ENCODE measurements at places on chromosomes 1 and 21. TPM values are rescaled to one million over a fixed set of nuclear protein-coding genes. Genes with fewer than 3 reads are reported as not detected.

The GJA4 gene
- polyA plus RNA-seq: not detected

The ERRFI1 gene
- 3.8 TPM for polyA plus RNA-seq

The EPHA10 gene
- polyA plus RNA-seq: 0.94 TPM

The INSRR gene
- polyA plus RNA-seq: not detected

The S100B gene
- 0.24 TPM for polyA plus RNA-seq

The FTCD gene
- 1.1 TPM for polyA plus RNA-seq

The RIMS3 gene
- polyA plus RNA-seq: 0.78 TPM

The PRRX1 gene
- polyA plus RNA-seq: not detected

DNA sequence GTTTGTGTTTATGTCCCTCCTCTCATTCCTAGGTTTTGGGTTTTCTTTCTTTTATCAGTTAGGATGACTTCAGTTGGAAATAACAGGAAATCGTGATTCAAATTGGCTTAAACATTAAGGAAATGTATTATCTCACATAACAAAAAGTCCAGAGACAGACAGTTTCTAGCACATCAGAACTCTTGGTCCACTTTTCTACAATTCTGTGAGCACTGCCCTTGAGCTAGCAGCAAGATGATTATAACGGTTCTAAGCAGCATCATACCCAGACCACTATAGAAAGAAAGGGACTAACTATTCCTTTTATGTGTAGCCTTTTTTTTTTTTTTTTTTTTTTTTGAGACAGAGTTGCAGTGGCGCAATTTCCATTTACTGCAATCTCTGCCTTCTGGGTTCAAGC lies 18.9 kb downstream of the FCGR2B start:
- H3K36me3 ChIP-seq: peaks cover 6% of the 10 kb centered on the region
- H3K27me3 ChIP-seq: no peaks in the 10 kb centered on the region
- H3K4me3 ChIP-seq: no peak overlapping the region
- no peaks in the 10 kb centered on the region for H3K4me1 ChIP-seq
- no peak overlapping the region for H3K27ac ChIP-seq

DNA sequence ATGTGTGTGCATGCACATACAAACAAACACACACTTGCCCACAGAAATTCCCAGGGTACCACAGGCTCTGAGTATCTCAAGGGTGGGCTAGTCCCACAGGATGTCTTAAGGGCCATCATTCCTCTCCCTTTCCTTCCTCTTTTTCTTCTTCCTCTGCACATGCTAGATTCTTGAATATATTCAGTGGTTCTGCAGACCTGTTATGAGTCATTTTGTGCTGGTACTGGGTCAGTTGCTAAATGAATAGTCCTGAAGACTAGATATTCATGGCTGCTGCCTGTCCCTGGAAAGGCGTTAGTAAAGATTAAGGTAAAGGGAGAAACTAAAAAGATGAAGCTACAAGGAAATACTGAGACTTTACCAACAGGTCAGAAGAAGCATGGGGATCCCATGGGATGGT lies 256.7 kb upstream of the KIAA0040 start:
- no peak overlapping the region for H3K27ac ChIP-seq
- no peaks in the 10 kb centered on the region for H3K36me3 ChIP-seq
- H3K4me1 ChIP-seq: no peaks in the 10 kb centered on the region
- no peak for DNase-seq
- H3K4me3 ChIP-seq: no peak overlapping the region

GRCh38 chr1:93715529-93716126 lies 34.0 kb upstream of the BCAR3 start:
- peaks cover 4% of the 10 kb centered on the region for H3K4me1 ChIP-seq
- H3K27me3 ChIP-seq: no peaks in the 10 kb centered on the region
- no peak overlapping the region for H3K27ac ChIP-seq

GRCh38 chr1:221778535-221779142 lies 36.8 kb upstream of the DUSP10 start:
- H3K27ac ChIP-seq: peak overlapping the region; percentile 88
- H3K36me3 ChIP-seq: no peaks in the 10 kb centered on the region
- H3K4me3 ChIP-seq: no peak overlapping the region
- peak; percentile 83 for DNase-seq
- H3K27me3 ChIP-seq: no peaks in the 10 kb centered on the region

DNA sequence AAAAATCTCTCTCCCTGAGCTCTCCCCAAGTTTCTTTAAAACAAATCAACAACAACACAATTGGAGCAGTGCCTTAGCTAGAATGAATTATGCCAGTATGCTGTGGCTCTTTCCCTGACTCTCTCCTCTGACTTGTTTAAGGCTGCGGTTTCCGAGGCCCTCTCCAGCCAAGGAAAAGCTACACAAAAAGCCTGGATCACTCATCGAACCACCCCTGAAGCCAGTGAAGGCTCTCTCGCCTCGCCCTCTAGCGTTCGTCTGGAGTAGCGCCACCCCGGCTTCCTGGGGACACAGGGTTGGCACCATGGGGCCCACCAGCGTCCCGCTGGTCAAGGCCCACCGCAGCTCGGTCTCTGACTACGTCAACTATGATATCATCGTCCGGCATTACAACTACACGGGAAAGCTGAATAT lies 1.9 kb downstream of the S1PR1 start:
- no peaks in the 10 kb centered on the region for H3K36me3 ChIP-seq
- DNase-seq: peak; percentile 83
- H3K27me3 ChIP-seq: no peaks in the 10 kb centered on the region

GRCh38 chr1:6834366-6834765 lies 49.1 kb downstream of the CAMTA1 start:
- H3K27ac ChIP-seq: no peak overlapping the region
- H3K4me3 ChIP-seq: no peak overlapping the region
- no peak for DNase-seq

DNA sequence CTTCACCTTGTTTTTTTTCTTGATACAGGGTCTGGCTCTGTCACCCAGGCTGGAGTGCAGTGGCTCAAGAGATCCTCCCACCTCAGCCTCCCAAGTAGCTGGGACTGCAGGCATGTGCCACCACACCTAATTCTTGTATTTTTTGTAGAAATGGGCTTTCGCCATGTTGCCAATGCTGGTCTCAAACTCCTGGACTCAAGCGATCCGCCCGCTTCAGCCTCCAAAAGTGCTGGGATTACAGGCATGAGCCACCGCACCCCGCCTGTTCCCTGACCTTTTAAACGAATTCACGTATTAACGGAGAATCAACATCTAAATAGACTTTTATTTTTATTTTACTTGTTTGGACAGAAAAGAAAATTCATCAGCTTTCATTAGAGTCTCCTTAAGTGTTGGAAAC lies 104.8 kb downstream of the PGBD5 start:
- H3K36me3 ChIP-seq: no peaks in the 10 kb centered on the region
- no peak overlapping the region for H3K27ac ChIP-seq
- H3K4me3 ChIP-seq: no peak overlapping the region

DNA sequence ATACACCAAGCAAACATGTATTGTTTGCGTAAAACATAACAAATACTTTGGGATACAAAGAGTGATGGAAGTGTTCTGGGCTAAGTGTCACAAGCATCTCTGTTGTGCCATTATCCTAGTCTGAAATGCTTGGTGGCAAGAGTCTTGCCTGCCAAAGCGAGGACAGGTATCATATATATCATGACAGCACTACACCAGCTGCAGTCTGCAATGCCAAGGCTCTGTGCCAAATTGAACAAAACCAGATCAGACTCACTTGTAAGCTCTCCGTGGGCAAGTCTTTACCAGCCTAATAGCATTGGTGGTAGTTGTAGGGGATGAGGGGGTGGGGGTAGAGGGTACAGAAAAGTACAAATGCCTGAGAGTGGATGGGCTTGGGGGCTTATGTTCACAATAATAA lies 119.2 kb downstream of the RWDD3 start:
- H3K36me3 ChIP-seq: no peaks in the 10 kb centered on the region
- no peak overlapping the region for H3K27ac ChIP-seq
- no peak for DNase-seq
- no peaks in the 10 kb centered on the region for H3K4me1 ChIP-seq

DNA sequence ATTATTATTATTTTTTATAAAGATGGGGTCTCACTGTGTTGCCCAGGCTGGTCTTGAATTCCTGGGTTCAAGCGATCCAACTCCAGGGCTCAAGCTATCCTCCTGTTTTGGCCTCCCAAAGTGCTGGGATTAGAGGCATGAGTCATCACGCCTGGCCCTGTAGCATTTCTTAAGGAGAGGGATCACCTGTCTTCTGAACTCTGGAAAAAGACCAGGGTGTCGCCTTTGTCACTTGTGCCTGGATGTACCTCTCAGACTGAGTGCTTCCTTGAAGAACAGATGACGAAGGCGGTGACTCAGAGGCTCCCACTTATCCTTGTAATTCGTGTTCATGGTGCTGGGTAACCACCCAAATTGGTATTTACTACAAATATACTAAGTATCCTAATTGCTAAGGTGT lies 2.4 kb upstream of the CGN start:
- DNase-seq: no peak
- no peak overlapping the region for H3K27ac ChIP-seq

GRCh38 chr1:109751531-109752260 lies 10.9 kb upstream of the GSTM3 start:
- H3K4me1 ChIP-seq: no peaks in the 10 kb centered on the region
- H3K36me3 ChIP-seq: no peaks in the 10 kb centered on the region
- H3K4me3 ChIP-seq: no peak overlapping the region
- peaks cover 14% of the 10 kb centered on the region for H3K27me3 ChIP-seq

GRCh38 chr1:85976516-85977205 lies 179.9 kb downstream of the COL24A1 start:
- no peak overlapping the region for H3K4me3 ChIP-seq
- H3K27ac ChIP-seq: no peak overlapping the region
- no peaks in the 10 kb centered on the region for H3K36me3 ChIP-seq
- no peaks in the 10 kb centered on the region for H3K27me3 ChIP-seq
- no peak for DNase-seq
- H3K4me1 ChIP-seq: no peaks in the 10 kb centered on the region

DNA sequence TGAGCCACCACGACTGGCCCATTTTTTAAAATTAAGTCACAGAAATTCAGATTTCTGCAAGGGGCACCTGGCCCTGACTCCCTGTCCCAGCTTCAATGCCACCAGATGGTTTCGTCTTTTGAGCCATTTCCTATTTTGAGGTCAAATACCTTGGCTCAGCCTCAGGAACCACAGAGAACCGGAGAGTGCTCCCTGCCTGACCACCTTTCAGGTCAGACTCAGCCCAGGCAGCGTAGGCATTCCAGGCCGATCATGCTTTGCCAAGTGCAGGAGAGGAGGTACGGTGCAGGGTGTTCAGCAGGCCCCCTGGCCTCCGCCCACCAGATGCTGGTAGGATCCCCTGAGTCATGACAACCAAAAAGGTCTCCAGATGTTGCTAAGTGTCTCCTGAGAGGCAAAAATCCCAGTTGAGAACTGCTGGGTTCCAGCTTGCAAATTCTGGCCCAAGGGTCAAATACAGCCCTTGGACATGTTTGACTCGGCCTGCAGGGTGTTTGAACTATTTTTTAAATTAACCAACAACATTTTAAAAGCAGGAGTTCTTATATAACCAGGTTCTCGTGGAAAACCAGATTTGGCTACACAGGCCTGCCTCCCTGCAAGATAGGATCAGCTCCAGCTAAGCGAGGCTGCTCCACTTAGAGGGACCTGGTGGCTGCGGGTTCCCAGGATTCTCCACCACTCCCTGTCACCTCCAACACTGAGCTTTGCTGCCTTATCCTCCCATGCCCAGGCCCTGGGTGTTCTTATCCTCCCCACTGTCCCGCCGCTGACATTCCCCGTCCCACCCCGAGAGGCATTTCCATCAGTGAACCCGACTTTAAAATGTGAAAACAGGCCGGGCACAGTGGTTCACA lies 61.9 kb upstream of the TARDBP start:
- H3K27ac ChIP-seq: no peak overlapping the region
- no peak for DNase-seq
- no peaks in the 10 kb centered on the region for H3K27me3 ChIP-seq
- no peak overlapping the region for H3K4me3 ChIP-seq
- no peaks in the 10 kb centered on the region for H3K4me1 ChIP-seq

GRCh38 chr1:63107066-63107465 lies 215.3 kb upstream of the FOXD3 start:
- no peak for DNase-seq
- H3K4me1 ChIP-seq: no peaks in the 10 kb centered on the region
- H3K27me3 ChIP-seq: no peaks in the 10 kb centered on the region

DNA sequence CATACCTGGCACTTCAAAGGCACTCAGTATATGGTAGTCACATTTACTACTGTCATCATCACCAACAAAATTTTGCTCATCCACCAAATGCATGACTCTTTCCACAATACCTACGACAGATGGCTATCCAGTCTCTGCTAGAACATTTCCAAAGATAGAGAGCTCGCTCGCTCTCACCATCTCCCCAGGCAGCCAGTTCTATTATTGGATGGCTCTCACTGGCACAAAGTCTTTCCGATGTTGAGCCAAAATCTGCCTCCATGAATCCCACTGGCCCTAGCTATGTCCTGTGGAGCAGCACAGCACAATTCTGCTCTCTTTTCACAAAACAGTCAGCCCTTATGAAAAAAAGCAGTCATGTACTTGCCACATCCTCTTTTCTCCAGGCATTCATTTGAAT lies 102.1 kb downstream of the DAB1 start:
- no peaks in the 10 kb centered on the region for H3K36me3 ChIP-seq
- no peak for DNase-seq
- H3K27me3 ChIP-seq: no peaks in the 10 kb centered on the region

DNA sequence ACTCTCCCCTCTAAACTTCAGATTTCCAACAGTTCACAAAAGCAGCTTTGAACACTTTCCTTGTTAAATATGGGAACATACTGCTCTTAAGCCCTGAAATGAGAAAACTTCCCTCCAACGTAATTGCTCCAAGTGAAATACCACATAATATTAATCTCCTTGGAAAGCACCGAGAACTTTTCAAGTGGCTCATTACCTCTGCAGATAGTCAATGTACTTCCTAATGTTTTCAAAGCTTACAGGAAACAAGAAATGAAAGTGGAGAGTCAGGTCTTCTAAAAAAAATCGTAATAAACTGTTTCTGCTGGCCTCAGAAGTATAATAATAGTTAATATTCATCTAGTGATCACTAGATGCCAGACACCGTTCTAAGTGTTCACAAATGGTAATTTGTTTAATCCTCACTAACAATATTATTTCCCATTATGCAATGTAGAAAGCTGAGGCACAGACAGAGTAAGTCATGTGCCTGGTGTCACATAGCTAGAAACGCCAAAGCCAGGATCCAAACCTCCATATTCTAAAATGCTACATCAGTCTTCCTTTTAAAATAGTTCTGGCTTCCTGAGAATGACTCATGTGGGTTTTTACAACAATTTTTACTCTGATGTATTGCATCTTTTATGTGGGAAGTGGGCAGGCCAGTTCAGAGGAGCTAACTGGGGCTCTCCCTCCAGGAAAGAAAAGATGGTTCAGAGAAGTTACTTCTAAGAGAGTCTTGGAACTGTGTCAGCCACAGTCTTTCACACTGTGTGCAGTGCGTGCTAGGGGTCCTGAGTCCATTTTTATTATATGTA lies 177.2 kb downstream of the PLPPR4 start:
- no peaks in the 10 kb centered on the region for H3K27me3 ChIP-seq
- H3K36me3 ChIP-seq: no peaks in the 10 kb centered on the region
- H3K27ac ChIP-seq: no peak overlapping the region
- no peak overlapping the region for H3K4me3 ChIP-seq
- no peaks in the 10 kb centered on the region for H3K4me1 ChIP-seq

Measured in B cell (primary cell).